ENCODE measurements at places on chromosomes 6 and 20.

DNA sequence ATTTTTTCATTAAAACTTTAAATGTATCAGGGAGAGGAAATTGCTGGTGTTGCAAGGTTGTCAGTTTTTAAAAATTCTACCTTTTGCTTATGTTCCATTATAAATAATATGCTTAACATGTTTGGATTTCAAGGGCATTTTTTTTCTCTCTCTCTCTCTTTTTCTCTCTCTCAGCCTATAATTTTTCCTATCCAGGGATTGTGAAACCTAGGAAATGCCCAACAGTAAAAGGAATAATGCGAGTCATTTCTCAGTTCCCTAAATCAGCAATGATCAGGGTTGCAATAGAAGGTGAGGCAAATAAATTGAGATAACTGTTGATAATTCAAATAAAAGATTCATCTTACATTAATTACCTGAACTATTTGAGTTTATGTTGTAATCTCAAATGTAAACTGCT is 53.2 kb upstream of the IFNGR1 start:
- no peak for DNase-seq

DNA sequence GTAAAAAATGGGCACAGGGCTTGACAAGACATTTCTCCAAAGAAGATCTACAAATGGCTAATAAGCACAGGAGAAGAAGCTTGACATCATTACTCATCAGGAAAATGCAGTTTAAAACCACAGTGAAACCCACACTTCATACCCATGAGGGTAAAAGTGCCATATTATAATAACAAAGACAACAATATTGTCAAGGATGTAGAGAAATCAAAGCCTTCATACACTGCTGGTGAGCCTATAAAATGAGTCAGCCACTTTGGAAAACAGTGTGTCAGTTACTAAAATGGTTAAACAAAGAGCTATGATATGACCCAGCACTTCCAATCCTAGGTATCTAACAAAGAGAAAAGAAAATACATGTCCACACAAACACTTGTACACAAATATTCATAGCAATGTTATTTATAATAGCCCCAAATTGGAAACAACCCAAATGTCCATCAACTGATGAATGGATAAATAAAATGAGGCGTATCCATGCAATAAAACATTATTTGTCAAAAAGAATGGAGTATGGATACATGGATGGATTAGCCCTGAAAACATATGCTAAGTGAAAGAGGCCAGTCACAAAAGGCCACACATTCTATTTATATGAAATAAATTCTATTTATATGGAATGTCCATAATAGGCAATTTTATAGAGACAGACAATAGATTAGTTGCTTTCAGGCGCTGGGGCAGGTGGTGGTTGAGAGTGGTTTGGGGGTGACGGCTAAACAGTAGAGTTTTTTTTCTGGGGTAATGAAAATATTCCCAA is 11.5 kb upstream of the IL20RA start:
- DNase-seq = no peak

DNA sequence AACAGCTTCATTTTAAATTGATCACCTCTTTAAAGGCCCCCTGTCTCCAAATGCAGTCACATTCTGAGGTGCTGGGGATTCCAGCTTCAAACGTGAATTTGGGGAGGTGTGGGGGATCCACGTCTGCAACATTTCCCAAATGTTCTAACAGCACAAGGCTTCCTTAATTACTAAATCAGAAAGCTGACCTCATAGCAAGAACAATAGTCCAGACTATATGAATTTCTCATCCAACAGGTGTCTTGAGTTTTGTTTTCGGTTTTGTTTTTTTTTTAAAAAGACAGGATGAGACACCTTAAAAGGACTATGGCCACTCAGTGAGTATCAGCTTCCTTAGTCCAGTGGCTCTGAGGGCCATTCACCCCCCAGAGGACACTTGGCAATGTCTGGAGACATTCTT is 11.5 kb downstream of the ATP9A start:
- DNase-seq = no peak

DNA sequence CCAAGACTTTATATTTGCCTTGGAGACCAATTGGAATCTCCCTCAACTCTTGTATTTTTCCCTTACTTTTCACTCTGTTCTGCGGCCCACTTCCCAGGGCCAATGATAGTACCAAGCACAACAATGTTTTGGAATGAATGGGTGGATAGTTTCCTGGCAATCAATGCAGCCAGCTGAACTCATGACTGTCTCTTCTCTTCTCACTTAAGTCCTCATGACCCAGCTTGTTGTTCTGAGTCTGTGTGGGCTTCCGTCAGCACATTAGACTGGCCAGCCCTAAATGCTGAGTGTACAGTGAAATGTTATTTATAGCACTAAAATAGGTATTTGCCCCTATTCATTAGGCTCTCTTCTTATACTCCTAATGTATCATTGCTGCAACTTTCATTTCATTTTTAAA is 5.6 kb upstream of the MBOAT1 start:
- DNase-seq = no peak

DNA sequence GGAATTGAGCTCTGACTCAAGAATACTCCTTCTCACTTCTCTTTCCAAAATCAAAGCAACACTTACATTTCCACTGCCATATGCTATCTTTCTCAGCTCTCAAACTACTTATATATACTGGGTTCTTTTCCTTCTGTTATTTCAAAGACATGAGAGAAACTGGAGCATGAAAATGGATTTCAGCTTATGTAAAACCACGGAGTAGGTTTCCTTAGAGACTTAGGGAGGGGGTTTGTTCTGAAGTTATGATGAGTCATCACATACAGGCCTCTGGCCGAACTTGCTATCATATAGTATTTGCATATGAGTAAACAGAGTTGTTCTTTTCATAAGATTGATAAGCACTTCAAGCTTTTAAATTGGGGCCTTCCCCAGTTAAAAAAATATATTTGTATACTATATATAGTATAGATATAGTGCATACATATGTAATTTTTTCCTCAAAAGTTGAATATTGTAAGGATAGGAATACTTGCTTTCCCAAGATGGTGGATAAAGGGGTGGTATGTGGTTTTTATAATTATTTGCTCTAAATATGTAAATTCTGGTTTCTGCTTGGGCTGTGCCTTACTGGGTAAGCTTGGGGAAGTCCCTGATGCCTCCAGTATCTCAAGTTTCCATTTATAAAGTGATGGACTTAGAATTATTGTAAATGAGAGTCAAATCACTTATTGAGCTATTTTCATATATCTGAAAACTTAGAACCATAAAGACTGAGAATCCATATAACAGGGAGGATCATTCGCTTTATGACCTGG is 273.9 kb downstream of the RFPL4B start:
- no peak for DNase-seq

GRCh38 chr6:137271245-137272183 is 52.3 kb upstream of the IFNGR1 start:
- DNase-seq = peak; percentile 26

DNA sequence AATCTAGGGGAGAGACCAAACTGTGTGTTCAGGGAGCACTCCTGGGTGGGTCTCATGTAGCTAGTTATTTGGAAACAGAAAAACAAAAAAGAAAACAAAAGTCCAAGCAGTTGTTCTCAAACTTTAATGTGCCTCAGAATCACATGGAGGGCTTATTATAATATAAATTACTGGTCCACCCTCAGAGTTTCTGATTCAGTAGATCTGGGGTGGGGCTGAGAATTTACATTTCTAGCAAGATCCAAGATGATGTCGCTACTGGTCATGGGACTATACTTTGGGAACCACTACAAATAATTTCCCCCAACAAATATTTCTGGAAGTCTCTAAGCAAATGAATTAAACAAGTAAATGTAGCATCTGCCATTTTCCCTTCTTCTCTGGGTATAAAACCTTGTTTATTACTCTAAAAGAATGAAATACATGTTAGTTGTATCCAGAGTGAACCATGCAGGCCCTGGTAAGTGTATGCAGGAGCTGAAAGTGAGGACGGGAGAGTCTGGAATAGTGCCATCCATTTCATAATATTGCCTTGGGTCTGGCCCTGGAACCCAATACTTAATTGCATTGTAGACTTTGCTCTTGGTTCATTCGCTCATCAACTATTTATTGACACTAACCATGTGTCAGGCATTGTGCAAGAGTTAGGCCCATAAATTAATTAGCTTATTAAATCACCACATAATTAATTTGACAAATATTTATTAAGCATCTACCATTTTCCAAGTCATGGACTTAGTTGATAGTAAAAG is 490.8 kb downstream of the EPM2A start:
- no peak for DNase-seq

- DNase-seq = no peak
Measured at GRCh38 chr6:105493736-105494135, 90.9 kb upstream of the PREP start.

DNA sequence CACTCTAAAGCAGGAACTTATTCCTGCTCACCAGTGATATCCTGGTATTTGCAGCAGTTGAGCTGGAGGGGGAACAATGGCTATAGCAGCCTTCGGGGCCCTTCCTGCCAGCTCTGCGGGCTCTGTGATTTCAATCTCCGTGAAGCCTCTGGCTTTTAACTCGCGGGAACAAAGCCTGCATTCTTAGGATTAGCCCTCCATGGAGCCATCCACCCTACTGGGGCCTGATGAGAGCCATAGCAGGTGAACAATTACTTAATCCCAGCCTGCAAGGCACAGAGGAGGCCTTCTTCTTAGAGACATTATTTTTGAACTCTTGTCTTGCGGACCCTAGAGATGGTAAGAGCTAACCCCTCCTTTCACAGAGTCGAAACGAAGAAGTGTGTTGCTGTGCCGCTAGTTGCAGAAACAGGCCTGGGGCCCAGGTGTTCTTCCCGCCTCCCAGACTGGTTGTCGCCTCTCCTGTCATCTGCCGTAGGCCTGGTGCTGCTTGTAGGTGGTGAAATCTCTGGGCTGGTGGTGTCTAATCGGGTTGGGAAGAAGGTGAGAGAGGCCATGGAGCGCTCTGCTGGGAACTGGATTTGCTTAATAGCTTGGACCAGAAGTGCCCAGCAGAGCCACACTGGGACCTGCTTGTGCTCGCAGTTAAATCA is 9.7 kb downstream of the GHRH start:
- DNase-seq = no peak

DNA sequence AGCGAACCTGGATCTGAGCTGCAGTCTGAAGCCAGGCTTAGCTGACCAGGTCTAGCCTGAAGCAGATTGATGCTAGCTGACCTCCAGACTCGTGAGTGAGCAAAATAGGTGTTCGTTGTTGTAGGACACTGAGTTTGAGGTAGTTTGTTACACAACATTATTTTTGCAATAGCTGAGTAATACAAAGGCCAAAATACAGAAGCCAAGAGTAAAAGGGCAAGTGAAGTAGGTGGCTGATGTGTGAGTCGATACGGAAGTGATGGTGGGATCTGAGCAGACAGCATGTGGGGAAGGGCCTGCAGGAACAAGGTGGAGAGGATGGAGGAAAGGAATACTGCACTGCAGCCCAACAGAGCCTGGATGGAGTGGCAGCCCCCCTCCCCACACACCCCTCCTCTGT is 8.5 kb upstream of the SPATS1 start:
- DNase-seq = no peak

GRCh38 chr6:142984386-142984785 is 39.4 kb upstream of the HIVEP2 start:
- DNase-seq = no peak

DNA sequence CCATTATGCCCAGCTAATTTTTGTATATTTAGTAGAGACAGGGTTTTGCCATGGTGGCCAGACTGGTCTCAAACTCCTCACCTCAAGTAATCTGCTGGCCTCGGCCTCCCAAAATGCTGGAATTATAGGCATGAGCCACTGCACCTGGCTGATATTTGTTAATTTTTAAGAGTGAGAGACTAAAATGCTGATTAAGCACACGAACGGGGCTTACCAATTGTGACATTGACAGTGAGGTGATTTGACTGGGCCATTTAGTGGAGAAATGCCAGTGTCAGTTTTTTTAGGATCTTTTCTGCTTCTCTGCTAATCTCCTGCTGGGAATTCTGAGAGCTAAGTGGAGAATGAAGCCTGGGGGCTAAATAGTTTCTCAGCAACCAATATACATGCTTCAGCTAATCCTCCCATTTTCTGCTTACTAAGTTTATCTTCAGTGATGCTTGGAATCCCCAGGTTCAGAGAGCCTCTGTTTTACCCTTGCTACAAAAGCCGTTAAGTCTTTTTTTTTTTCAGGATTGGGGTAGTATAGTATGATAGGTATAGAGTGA is 9.8 kb upstream of the DEFB123 start:
- DNase-seq = no peak

DNA sequence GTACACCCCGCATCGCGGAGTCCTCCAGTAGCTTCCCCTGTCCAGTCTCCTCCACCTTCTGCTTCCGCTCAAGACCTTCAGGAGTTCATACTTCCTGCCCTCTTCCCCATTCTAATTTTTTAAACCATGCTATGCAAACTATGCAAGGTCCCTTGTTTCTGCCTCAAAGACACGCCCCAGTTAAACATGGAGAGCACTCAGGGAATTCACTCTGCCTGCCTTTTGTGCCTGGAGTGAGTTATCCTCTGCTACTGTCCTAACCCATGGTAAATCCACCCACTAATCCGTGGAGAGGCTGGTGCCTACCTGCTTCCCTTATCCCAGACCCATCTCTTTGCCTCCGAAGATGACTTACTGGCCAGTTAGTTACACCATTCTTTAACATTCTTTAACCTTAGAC is 473.7 kb upstream of the JARID2 start:
- DNase-seq = no peak

DNA sequence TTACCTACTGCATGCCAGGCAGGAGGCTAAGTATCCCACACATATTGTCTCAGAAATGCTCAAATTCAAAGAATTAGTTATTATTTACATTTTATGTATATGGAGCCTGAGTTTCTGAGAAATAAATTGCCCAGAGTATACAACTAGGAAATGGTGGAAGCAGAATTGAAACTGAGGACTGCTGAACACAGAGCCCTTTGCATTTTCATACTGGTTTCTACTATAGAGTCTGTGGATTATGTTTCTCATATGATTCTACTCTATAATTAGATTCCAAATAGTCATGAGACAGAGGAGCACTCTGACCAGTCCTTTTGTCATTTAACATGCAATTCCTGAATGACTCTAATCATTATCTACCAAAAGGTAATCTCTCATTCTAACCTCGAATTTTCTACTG is 254.3 kb downstream of the LMBRD1 start:
- DNase-seq = no peak

- peak; percentile 47 for DNase-seq
Measured at GRCh38 chr6:146545581-146545980, 1.9 kb downstream of the RAB32 start.

DNA sequence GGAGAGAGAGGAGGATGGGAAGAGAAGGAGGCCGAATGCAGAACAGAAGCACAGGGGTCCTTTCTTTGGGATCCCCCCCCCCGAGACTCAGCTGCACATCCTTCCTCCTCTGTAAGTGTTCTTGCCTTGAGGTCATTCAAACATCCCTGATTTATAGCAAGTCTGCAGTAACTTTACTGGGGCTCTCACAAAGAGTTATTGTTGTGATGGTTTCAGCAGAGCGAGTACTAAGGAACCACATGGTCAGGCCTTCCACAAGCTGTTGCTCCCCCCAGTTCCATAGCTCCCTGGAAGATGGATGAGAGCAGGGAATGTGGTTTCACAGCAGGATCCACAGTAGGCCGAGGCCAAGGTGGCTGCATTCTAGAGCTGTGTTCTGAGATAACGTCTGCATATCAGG is 351.4 kb upstream of the CDH4 start:
- no peak for DNase-seq

- no peak for DNase-seq
Measured at GRCh38 chr6:56143796-56144195, 103.6 kb downstream of the COL21A1 start.
